ENCODE measurements at places on chromosomes 2 and 18.
A peak's percentile ranks its signal among the peaks of the same experiment; 100 is the strongest.

DNA sequence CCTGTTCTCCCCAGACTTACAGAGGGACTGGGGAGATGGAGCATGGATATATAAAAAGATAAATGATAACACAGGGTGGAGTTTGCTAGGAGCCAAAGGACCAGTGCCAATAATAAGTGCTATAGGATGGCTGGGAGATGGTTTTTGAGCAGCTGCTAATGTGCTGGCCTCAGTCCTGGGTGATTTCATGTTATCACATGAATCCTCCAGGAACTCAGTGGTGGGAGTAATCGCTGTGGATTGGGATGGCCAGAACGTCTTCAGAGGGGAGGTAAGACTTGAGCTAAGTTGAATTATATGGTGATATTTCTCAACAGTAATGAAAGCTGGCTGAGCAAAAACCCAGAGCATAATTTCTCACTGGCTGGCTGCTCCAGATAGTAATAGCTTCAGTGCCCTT is 441.4 kb downstream of the SLC4A3 start:
- DNase-seq = no peak

DNA sequence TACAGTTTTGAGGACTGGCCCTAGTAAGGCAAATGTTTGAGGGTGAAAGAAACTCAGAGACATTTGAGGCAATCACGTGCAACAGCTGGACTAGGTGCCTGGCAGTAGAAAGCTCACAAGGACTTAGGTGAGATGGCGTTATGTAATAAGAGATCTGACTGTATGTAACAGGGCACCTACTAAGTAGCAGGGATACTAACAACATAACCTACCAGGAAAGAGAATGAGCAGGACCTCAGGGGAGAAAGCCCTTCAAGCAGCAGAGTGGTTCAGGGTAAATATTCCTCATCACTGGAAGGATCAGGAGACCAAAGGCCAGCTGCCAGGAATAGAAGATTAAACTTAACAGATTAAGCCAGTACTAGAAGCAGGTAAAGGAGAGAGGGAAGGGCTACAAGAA is 53.4 kb downstream of the ARHGAP15 start:
- no peak for DNase-seq

GRCh38 chr2:227106845-227107759 is 56.9 kb downstream of the COL4A4 start:
- DNase-seq = no peak

GRCh38 chr2:202049840-202050239 is 16.2 kb downstream of the FZD7 start:
- no peak for DNase-seq

- no peak for DNase-seq
Observed at GRCh38 chr2:234324116-234324515, 172.8 kb downstream of the ARL4C start.

- DNase-seq = no peak
Observed at GRCh38 chr18:35777039-35777438, 195.4 kb upstream of the RMP24 start.

GRCh38 chr2:41621563-41621962 is 426.3 kb upstream of the PKDCC start:
- DNase-seq = no peak

DNA sequence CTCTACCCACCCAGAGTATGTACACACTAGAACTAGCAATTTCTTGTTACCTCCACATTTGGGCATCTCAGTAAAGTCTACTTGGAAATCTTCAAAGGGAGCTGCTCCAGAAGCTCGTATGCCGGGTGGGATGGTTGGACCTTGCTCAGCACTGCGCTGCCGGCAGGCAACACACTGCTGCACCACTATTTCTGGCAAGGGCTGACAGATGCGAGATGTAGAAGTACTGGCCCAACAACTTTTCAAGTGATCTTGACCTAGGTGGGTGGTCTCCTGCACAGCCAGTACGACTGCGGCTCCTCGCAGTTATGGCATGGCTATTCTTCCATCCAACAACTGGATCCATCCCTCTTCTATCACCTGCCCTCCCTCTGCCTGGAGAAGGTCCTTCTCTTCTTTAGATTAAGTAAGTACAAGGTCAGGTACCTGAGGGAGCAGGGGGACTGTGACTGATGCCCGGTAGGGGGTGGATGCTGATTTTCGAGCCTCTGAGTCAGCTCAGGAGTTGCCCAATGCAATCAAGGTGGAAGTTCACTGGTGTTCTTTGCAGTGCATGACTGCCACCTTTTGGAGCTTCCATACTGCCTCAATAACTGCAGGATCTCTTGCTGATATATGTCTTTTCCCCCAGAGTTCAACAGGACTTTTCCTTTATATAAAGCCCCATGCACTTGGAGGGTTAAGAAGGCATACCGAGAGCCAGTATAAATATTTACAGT is 100.4 kb upstream of the SLC1A4 start:
- DNase-seq = no peak

DNA sequence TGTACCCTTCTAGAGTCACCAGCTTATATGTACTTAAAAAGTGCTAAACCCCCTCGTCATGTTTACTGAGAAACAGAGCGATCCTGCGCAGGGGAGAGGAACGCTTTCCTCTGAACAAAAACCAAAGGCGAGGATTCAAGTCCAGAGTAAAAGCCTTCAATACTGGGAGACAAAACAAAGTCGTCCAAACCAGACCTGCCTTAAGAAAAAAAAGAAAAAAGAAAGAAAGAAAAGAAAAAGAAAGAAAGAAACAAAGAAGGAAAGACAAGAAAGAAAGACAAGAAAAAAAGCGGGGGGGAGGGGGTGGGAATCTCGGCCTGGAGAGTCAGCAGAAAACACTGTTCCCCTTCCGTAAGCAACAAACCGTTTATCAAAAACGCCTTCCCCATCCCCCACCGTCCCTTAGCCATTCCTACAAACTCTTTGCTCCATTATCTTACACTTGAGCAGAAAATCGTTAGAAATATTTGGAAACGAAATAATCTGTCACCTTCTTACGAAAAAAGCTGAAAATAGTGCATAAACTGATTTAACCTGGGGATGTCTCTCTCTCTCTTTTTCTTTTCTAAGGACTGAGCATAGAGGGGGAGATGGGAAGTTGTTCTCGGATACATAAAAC is 3.3 kb downstream of the PTGR3 start:
- no peak for DNase-seq

DNA sequence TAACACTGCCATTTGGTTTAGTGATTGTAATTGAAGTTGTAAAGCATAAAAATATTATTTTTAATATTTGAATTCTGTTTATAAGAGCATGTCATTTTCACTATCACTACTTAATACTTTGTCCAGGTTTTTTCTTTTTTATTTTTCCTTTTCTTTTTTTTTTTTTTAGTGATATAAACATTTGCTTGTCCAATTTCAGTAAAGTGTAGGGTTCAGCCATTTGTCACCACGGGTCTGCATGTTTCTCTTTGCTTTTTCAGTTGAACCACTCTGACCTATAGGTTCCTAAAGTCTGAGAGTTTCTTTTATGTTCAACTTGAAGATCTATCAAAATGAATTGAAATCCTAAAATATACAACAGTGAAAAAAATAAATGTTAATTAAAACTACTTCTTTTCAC is 48.5 kb upstream of the SPAG16 start:
- DNase-seq = no peak

DNA sequence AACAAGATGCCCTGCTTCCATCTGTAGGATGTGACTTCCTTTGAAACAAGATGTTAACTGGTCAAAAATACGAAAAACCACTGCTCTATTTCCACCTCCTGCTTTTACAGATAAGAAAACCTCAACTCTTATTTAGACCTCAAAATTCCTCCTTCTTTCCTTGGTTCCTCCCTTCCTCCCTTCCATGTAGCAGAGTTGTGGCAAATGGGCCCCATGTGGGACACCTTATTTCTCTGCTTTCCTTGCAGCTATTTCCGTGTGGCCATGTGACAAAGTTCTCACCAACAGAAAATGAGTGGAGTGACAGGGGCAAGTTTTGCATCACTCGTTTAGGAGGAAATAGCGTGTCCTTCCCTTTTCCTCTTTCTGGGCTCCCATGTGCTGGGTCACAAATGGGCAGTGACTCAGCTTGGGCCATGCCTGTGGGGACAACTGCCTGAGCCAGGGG is 69.4 kb upstream of the SMAD2 start:
- no peak for DNase-seq

DNA sequence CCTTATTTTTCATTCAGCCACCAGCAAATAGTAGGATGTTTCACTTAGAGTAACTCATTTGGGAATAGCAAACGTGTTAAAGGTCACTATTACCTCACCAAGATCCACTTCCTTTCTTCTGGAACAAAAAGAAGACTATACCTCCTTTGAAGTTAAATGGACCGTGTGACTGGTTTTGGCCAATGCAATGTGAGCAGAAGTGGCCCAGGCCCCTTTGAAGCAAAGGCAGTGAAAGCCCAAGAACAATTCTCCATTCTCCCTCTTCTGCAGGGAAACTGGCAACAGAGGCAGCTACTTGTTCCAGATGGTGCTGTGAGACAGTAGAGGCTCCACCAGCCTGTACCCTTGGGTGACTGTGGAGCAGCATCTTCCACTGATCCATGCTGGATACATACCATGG is 11.3 kb upstream of the MALL start:
- no peak for DNase-seq

DNA sequence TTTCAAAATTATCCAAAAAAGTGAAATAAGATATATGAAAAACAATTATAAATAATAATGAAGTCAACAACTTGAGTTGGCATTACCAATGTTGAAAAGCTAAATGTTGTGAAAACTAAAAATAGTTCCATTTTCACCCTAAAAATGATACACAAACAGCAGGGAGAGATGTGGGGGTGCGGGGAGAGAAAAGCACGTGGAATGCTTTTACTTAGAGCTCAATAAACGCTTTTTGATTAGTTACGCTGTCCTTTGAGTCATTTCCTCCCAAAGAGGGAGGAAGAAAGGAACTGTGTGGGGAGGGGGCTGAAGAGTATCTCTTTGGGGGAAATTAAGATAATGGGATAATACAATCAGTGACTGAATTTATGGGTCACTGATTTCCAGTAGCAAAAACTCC is 29.2 kb downstream of the ZNF521 start:
- DNase-seq = no peak

DNA sequence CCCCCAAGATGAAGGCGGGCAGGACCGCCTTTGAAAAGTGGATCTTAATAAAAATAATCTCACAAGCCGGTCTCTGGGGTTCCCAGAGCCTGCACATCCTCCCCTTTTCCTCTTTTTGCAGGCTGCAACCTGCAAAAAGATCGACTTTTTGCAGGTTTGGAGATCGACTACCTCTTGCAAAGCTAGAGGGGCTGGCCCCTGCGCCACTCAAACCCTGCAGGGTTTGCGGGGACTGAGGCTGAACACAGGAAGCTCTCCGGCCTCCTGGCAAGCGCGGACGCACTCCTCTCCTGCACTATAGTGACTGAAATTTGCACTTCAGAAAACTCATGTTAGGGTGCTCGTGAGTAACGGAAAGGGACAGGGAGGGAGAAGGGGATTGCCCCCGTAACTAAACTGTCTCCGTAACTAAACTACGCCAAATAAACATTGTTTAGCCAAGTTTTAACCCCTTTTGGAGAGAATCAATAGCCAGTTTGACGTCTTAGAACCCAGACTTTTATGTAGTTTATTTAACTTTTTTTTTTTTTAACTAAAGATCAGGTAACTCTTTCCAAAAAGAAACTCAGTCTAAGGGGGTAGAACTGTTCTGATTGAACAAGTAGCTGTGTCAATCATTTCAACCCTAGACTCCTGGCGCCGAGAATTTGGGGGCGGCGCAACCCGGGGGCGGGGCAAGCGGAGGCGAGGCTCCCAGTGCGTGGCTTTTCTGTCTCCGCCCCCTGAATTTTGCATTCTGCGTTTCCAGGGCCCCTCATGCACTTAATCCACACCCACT is 2.5 kb downstream of the IGFBP5 start:
- peak; percentile 66 for DNase-seq

DNA sequence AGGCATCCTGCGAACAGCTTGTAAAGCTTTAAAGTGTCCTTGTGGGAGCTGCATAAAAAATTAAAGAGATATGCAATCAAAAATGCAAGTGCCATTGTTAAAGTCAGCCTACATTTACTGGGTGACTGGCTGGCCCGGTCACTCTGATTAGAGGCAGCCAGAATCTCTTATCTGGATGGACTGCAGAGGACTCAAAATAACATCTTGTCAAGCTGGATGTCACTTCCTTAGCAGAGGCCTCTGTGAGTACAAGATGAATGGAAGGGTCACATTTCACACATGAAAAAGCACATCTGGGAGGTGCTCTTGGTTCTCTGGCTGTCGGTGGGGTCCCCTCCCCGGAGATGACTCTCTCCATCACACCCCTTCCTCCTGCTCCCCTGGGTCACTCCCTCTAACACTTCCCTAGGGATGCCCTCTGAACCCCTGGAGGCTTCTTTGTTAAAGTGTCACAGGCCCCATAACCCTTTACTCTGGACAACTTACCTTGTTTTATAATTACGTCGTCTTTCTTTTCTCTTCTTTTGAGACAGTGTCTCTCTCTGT is 122.1 kb downstream of the SH3BP4 start:
- no peak for DNase-seq

DNA sequence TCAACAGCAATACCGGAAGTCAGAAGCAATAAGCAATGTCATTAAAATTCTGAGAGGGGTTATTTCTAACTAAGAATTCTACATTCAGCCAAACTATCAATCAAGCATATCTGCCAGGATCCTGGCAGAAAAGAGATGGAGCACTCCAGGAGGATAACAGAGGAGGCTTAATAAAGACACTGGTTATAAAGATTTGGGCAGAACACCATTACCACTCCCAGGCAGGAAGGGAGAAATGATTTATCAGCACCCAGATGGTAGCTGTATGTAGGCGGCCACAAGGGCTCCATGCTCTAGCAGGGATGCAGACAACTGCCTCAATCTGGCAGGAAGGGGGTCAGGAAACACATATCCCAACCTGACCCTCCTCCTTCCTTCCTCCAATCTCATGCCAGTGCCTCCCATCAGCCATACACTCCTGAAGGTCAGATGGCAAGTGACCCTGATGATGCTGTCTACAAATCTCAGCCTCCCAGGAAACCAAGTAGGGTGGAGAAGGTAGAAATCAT is 20.5 kb upstream of the TNFAIP6 start:
- DNase-seq = no peak

GRCh38 chr18:55830544-55830943 is 242.6 kb upstream of the TCF4 start:
- DNase-seq = no peak

DNA sequence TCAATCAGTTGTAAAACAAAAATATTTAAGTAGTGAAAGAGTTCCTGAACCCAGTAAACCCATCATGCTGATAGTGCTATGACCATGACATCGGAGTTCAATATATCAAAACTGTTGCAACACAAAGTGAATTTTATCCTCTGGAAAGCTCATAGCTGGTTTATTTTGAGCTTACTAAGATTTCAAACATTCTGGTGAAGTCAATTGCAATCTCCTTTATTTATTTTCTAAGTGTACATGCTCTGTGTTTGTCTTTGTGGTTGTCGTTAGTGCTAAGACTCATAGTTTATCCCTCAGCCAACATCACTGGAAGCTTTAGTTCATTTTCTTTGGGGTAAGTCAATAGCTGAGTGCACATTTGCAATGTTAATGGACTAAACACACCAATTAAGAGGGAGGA is 91.9 kb downstream of the QPCT start:
- no peak for DNase-seq

- DNase-seq = no peak
Observed at GRCh38 chr2:223148516-223148915, 96.5 kb downstream of the KCNE4 start.
